GM12891 (cell line): ENCODE measurements at places on chromosomes 11 and 22.

GRCh38 chr22:38840129-38840528 lies 3.7 kb downstream of the NPTXR start:
- no peak for DNase-seq

GRCh38 chr11:46413760-46414465 lies 22.3 kb upstream of the CHRM4 start:
- no peak for DNase-seq

- DNase-seq: no peak
These were observed 18.7 kb upstream of the SCUBE2 start for GRCh38 chr11:9109858-9110731.

GRCh38 chr22:39284142-39284980 lies 35.1 kb downstream of the RPL3 start:
- DNase-seq: no peak

GRCh38 chr11:115266066-115266639 lies 238.1 kb downstream of the CADM1 start:
- no peak for DNase-seq

GRCh38 chr22:33260498-33260897 lies 202.3 kb upstream of the SYN3 start:
- no peak for DNase-seq

DNA sequence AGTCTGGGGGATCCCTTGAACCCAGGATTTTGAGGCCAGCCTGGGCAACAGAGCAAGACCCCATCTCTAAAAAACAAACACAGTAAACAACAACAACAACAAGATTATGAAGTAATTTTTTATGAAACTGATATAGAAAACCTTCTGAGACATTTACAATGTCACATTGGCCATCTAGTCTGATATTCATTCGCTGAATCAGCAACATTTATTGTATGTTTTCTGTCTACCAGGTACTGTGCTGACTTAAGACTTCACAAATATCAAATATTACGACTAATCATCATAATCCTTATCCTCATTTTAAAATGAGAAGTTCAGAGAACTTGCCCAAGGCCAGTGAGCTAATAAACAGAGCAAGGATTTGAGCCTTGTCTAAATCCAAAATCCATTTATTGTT lies 120.8 kb downstream of the ATM start:
- DNase-seq: no peak

DNA sequence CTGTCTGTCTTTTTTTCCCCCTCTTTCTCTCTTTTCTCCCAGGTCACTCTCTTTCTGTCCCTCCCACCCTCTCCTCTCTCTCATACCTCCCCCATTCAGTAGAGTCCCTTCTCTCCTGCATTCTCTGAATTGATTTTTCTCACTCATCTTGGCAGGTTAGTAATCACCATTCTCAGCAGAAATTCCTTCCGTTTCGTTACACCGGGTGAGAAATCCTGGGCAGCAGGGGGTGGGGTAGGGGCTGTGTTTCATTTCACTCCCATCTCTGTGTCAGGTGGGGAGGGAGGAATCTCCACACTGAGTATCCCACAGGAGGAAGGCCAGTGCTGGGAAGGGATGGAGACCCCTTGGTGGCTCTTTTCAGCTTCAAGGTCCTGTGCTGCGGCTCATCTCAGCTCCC lies 253.5 kb downstream of the MIAT start:
- DNase-seq: no peak

DNA sequence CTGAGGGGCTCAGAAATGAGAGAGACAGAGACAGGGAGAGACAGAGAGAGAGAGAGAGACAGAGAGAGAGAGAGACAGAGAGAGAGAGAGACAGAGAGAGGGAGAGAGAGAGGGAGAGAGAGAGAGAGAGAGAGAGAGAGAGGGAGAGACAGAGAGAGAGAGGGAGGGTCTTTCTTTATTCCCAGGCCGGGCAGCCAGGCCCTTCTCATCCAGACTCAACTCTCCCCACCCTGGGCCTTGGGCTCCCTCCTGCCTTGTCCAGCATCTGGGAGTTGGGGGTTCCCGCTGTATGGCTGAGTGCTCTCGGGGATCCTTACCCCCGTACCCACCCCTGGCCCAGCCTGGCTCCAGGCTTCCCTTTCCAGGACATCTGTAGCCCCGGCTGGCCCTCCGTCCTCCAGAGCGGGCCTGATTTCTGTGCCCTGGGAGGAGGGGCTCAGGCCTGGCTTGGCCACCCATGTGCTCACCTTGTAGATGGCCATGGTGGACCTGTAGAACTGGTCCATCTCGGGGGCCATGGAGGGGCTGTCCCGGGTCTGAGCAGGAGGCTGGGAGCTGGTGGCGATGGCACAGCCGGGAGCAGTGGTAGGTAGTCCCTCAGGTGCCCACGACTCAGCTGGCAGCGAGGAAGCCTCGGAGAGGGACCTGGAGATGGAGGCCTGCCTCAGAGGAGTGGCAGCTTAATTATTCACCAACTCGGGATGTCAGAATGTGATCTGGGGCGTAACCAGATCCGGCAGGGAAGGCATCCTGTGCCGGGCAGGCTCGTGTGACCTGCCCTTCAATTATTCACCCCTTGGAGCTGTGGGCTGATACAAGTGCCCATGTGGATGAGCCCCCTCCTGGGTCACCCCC lies at the start of gene BAIAP2L2:
Gene BAIAP2L2, minus strand, starts transcription at position 677 of the 855 bp plus-strand sequence. Its CDS starts 159 bp downstream, at position 518.
- DNase-seq: no peak

- DNase-seq: no peak
These were observed 336.8 kb downstream of the CADM1 start for GRCh38 chr11:115167456-115167855.

GRCh38 chr11:68978626-68978930 lies 2.2 kb downstream of the MRGPRD start:
- no peak for DNase-seq

DNA sequence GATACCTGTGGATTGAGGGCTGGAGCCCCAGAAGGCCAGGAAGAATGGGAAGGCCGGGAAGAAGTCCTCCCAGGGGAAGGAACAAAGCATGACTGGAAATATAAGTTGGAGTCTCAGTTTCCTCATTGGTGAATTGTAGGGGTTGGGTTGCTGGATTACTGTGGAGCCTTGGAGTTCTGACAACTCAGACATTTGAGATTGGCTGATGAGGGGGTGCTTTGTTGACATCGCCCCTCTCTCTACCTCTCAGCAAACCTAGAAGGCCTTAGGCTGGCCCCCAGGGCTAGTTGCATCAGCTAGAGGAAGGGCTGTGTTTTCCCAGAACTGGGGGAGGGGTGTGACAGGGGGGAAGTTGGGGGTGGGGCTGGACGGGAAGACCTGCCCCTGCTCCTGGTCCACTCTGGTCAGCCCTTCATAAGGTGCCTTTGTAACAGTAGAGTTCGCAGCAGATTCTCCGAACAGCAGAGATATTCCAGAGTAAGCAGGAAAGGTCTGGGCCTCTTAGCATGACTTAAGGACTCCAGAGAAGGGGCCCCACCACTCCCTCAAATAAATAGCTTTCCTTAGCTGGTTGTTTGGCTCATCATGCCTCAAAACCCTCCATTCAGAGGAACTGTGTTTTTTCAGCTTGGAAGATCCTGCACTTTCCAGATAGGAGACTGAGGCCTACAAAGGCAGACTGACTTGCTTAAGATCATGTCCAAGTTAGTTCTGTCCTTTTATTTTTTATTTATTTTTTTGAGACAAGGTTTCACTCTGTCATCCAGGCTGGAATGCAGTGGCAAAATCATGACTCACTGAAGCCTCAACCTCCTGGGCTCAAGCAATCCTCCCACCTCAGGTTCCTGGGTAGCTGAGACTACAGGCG lies 12.5 kb upstream of the THRSP start:
- DNase-seq: no peak
